ENCODE measurements at places on chromosomes 1 and 21.

DNA sequence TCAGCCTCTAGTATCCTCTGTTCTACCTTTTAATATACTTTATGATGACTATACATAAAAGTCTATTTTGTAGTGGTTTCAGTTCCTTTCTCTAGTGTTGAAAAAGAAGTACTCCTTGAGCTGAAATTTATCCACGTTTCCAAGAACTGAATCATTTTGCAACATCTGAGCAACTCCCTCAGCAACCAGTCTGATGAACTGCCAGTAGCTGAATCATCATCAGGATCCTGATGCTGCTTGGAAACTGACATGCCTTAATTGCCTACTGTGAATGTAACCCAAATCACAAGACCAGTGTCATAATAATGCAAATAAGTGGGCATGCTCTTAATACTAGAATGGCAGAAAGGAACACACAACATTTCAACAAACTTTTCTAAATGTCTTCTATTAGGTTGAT lies 103.3 kb downstream of the CYYR1 start:
- peak; percentile 80 for DNase-seq

- no peak for DNase-seq
Measured at GRCh38 chr1:172382406-172382805, 38.1 kb upstream of the C1orf105 start.

- DNase-seq, result no peak
Measured at GRCh38 chr1:66350001-66350547, 183.9 kb upstream of the SGIP1 start.

DNA sequence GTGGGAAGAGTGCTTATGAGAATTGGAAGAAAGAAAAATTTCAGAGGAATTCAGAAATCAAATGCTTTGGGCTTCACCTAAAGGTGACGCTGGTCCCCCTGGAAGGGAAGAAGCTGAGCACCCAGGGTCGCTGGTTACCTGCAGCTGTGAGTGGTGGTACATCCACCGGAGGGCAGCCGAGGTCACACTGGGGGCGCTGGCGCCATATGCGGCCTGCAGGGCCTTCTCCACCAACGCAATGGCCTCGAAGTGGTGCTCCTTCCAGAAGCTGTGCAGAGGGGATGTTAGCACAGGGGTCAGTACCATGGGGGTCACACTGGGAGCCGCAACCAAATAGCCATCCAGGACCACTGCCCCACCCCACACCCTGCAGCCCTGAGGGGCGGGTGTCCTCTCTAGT lies 6.1 kb downstream of the AKR7A2 start:
- no peak for DNase-seq

DNA sequence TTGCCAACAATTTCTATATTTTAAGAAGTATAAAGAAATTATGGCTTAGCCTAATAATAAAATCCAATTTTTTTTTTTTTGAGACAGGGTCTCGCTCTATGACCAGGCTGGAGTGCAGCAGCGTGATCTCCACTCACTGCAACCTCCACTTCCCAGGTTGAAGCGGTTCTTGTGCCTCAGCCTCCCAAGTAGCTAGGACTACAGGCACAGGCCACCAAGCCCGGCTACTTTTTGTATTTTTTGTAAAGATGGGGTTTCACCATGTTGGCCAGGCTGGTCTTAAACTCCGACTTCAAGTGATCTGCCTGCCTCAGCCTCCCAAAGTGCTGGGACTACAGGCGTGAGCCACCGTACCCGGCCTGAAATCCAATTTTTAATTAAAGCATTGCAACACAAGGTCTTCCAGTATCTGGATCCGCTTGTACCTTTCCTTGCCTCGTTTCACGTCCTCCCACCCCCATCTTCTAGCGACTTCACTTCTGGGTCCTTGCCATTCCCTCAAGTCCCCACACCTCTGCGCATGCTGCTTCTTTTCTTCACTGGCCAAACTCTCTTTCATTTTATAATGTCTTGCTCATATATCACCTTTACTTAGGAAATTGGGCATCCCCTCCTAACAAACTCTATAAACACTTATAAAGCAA lies 2.3 kb downstream of the FUBP1 start:
- no peak for DNase-seq

DNA sequence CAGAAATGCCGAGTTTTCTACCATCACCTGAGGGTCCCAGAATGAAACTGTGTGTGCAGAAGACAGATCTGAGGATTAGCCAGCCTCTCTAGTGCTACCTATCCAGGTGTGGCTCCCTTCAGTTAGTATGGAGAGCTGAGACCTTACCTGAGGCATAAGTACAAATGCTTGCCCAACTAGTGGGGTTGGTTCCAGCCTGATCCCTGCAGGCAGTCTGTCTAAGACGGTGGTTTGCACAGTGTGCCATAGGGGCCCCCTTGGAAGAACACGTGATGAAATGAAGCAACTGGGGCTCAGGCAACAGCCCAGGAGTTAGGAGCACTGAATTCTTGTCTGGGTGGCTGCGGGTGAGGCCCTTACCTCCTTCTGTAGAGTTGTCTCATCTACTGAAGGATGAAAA lies 15.6 kb downstream of the S100A7A start:
- DNase-seq, result no peak

GRCh38 chr1:74531796-74532195 lies 19.4 kb upstream of the LRRC53 start:
- DNase-seq, result no peak

DNA sequence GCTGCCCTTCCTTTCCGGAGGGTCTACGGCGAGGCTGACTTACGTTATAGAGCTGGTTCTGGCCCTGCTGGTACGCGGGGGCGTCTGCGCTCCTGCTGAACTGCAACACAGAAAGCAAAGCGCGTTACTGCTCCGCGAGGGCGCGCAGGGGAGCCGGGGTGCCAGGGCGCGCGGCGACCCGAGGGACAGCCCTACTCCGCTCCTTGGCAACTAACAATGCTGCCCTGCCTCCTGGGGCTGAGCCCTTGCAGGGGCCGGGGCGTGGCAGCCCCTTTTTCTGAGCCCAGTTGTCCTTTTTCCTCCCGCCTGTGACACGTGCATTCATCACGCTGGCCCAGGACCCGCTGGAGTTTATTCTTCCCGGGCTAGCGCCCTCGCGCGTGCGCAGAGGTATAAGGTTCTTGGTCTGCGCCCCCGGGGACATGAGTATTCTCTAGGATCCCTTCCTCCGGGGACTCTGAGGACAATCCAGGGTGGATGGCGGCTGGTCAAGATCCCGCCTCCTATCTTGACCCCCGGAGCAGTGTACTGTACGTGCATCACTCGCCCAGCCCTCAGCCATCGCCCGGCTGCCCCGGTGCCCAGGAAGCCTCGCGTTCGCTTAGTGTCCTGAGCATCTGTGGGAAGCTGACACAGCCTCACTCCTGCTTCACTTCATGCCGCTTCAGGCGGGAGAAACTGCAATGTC lies 78.9 kb downstream of the CD247 start:
- peak; percentile 73 for DNase-seq

GRCh38 chr1:11797525-11798216 lies 8.1 kb downstream of the MTHFR start:
- DNase-seq, result no peak

- no peak for DNase-seq
Measured at GRCh38 chr1:59154401-59154800, 142.5 kb upstream of the FGGY start.

DNA sequence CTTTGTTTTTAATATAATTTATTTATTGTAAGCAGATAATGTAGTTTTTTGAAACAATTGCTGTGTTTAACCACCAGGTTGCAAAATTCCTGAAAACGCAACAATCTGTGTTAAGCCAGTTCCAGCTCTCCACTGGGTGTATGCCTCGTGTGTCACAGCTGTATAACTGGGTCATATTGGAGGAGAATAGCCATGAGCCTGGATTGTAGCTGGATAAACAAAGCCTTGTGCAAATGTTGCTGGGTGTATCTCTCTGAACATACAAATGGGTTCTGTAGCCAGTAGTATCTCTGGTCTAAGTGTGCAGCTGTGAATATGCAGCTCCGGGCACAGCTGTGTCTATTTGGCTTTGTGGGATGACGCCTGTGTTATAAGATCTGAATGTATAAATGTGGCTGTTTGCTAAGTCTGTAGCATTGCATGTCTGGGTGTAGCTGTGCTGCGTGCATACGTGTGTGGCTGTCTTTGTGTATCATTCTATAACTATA lies 2.8 kb downstream of the TCEA3 start:
- DNase-seq, result peak; percentile 79

DNA sequence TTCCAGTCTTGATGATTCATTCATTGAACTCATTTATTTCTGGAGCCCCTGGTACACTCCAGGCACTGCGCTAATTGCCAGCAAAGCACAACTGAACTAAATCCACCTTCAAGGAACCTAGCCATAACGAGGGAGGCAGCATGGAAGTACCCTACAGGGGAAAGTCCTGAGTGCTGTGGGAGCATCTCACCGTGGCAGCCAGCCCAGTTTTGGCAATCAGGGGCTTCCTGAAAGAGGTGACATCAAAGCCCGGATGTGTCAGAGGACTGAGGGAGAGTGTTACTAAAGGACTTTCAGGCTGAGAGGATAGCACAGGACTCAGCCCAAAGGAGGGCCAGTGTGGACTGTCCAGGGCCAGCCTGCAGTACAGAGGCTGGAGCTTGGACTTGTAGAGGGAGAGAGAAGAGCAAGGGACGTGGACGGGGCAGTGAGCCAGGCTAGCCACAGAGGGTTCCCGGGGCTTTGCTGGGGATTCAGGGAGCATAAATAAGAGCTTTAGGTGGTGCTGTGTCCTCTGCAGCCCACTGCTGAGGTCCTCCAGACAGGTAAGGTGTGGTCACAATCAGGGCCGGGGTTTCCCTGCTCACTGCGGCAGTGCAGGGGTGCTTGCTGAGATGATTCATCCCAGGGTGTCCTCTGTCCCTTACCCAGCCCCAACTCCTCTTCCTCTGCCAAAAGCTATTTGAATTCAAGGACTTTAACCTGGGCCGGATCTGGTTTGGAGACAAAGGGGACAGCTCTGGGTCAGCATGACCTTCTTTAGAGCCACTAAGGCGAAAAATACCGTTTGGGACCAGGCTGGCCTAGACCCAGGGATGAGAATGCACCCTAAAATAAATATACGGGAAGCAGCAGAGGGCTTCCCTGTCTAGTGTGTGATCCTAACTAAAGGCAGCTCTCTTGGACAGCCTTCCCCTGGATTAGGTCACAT lies 128.3 kb downstream of the EDEM3 start:
- DNase-seq, result no peak

DNA sequence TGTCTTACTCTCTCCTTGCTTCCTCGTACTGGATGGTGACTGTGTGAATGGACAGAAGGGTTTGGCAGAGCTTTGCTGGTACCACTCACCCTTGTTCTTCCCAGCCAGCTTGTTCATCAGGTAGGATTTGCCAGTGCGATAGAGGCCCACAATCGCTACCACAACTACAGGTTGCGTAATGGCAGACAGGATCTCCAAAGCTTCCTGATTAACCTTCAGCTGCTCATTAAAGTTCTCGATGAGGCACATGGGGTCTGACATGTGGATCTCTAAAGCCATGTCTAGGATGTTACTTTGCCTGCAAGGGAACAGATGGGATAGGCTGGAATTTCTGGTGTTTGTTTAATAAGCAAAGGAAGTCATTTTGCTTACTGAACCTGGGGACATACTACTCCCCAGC lies 3.4 kb downstream of the GBP5 start:
- DNase-seq, result no peak

GRCh38 chr21:44425895-44426662 lies 29.2 kb upstream of the LRRC3 start:
- DNase-seq, result no peak

DNA sequence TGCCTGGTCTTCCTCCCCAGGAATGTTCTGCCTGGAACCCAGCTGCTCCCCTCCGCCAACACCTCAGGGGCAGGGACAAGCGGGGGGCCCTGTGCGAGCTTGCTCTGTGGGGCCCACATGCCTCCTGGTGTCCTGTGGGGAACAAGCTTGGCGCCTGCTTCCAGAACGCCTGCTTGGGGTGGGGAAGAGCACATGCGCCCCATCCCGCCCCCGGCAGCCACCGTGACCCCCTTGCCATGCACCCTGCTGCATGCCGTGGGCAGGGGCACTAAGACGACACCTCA lies 57.4 kb downstream of the MEGF6 start:
- no peak for DNase-seq

- no peak for DNase-seq
Measured at GRCh38 chr1:27070390-27071048, 57.9 kb upstream of the TENT5B start.

All from GM03348 (cell line).